Thymus (tissue), 14 donors: ENCODE measurements at places on chromosomes 4 and X.

GRCh38 chr4:119286377-119287002, 35.4 kb downstream of the FABP2 start:
- DNase-seq: no peak

DNA sequence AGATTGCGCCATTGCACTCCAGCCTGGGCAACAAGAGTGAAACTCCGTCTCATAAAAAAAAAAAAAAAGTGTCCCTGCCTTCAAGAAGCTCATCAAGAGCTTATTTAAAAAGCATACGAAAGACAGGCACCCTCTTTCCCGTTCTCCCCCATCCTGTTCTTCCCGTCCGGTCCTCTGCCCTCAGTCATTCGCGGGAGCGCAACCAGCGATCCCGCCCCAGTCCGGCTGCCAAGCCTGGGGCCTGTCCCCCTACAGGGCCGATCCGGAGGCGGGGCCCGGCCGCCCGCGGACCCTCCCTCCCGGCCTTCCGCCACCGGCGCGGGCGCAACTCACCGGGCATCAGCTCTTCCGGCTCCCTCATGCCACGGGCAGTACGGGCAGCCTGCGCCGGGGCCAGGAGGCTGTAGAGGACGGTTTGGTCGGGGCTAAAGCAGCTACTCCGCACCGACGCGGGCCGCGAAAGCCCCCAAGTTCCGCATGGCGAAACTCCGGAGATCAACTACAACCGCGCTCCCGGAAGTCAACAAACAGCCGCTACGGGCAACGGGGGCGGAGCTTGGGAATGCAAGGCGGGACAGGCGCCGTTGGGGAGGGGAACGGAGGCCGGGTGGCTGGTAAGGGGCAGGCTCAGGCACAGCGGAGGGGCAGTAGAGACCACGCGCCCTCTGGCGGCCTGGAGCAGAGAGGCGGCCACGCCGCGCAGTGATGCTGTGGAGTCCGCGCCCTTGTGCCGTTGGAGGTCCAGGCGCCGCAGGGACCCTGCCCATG, at the start of gene RPGR:
RPGR (minus strand) TSS at position 503 of the 768 bp plus-strand sequence; CDS start at position 361, 142 bp downstream.
- peak; percentile 78 for DNase-seq

GRCh38 chr4:108488865-108489264, 131.5 kb upstream of the RPL34 start:
- DNase-seq: no peak

- no peak for DNase-seq
Measured at GRCh38 chr4:148017801-148018200, 285.9 kb downstream of the ARHGAP10 start.

DNA sequence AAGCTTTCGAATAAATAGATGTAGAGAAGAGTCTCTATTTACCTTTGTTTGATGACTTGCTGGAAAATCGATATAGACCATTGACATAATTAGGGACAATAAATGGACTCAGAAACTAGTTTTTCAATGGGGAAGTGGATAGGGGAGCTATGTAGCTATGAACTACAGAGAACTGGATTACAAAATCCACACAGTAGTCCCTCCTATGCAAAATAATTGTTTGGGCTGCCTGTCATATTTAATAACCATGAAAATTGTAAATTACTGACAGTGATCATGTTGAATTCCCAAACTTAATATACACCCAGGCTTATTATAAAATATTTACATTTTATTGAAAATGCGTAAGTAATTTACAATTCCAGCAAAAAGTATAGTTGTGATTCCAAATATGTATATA, 333.1 kb upstream of the FAM241A start:
- no peak for DNase-seq

DNA sequence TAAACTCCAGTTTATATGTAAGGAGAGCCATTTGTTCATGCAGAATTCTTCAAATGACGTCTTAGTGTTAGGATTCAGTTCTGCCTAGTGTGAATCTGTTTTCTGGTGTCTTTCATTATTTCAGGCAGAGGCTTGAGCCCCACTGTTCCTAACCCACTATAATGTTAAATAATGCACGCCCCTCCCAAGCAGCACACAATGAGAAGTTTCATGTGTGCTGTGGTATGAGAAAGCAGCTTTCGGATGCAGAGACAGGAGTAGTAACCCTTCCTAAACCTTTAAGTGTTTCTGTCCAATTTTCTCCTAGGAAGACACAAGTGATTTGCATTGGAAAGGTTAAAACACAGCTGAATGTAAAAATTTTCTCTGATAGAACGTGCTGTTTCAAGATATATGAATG, 54.5 kb downstream of the TRIM2 start:
- no peak for DNase-seq

DNA sequence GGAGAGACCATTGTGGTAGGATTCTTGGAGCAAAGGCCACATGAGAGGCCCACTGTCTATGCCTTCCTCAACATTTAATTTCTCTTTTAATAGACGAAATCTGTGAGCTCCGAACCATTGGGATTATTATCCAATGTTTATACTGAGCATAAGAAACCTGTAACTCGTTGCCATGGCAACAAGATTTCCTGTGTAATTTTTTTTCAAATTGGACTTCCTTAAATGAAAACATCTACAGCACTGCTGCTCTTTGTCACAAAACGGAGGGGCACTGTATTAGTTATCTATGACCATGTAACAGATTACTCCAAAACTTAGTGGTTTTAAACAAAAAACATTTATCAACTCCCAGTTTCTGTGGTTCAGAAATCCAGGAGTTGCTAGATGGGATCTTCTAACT, 38.7 kb downstream of the PPP1R2C start:
- DNase-seq: peak; percentile 74

DNA sequence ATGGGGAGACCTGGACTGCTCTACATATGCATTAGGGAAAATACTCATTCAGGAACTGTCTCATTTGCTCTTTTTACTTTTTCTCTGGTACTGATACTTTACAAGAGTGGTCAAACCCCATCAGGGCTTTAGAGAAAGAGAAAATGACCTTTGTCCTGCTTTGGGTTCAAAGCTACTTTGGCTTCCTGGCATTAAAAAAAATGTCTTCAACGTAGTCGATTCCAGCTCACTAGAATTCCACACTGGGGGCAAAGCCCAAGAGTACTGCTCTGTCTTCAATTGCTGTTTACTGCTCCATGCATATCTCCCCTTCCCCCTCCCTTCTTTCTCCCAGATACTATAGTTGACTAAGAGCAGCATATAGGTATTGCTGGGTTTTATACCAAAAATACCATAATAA, 98.0 kb downstream of the PAPSS1 start:
- DNase-seq: no peak

- DNase-seq: no peak
Measured at GRCh38 chrX:2423899-2424298, 76.9 kb downstream of the DHRSX start.
